ENCODE measurements at places on chromosomes 3 and 15.

DNA sequence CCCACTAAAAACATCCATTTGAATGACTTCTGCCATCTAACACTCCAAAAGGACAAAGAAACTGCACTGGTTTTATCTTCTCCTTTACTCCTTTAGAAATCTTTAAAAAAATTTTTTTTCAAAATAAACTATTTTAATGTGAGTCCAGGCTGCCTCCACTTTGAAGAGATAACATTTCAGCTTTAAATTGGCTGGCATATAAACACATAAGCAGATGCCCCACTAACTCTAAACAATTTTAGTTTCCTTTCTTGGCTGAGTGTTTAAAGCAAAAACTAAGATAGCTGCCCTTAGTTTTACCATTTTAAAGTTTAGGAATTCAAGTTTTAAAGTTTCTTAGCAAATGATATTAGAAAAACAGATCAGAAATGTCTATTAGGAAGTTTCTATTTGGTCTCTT, 39.9 kb downstream of the PDZRN3 start:
- no peak for DNase-seq

- DNase-seq: no peak
Measured at GRCh38 chr3:171251835-171252234, 208.4 kb downstream of the TNIK start.

DNA sequence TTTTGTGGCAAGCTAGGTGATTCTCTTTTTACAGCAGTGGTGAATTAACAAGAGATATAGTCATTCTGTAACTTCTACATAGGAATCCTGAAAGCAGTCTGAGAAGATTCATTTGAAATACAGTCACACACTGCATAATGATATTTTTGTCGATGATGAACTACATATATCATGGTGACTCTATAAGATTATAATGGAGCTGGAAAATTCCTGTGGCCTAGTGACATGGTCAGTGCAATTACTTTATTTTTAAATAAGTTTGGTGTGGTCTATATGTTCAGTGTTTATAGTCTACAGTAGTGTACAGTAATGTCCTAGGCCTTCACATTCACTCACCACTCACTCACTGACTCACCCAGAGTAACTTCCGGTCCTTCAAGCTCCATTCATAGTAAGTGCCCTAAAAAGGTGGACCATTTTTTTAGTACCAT, 511.4 kb upstream of the MCTP2 start:
- DNase-seq: no peak

DNA sequence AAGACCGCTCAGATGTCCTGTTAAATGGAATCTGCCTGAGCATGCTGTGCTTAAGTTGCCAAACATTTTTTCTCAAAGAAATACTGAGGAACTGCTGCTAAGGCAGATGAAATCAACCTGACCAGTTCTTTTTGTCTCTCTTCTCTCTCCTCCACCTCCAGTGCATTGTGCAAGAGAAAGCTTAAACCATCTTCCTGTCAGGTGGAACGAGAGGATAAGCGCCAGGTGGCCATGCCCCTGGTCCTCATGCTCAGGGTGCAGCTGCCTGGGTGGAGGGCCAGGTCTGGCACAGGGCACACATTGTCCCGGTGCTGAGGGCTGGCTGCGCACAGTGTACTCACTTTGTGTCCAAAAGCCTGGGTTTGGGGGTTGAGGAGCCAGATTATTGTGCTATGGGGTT, 176.2 kb upstream of the TP63 start:
- no peak for DNase-seq

DNA sequence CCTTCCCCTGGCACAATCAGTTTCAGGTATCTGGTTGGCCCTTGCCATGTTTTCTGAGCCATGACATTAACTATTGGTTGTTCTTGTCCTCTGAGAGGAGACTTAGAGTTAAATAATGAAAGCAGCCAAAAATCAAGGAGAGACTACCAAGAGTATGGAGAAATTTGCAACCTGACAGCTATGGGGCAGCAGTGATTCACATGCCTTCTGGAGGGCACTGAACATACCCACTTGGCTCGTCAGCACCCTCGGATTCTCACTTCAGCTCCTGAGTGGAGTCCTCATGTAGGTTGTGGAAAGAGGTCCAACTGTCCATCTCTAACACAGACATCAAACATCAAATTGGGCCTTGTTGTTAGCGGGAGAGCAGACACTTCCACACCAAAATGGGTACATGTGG, 265.6 kb downstream of the EBLN2 start:
- DNase-seq: no peak

GRCh38 chr3:98731720-98732285, 31.3 kb upstream of the ST3GAL6 start:
- DNase-seq: no peak
